ENCODE measurements at places on chromosomes 3 and 15. TPM values are rescaled to one million over a fixed set of nuclear protein-coding genes. Genes with fewer than 3 reads are reported as not detected.

The GXYLT2 gene
- 11.4 TPM for total RNA-seq

The SLC51A gene
- not detected for total RNA-seq

The GOLGA6B gene
- total RNA-seq: not detected

The PRR20G gene
- total RNA-seq: not detected

The GOLGA8T gene
- not detected for total RNA-seq

The RPP25 gene
- under 0.01 TPM for total RNA-seq

The GASK1A gene
- total RNA-seq: 0.18 TPM

The PLCD1 gene
- 15.0 TPM for total RNA-seq

The TBC1D21 gene
- not detected for total RNA-seq

The DPPA2 gene
- not detected for total RNA-seq

The PCSK6 gene
- total RNA-seq: not detected

The COL7A1 gene
- total RNA-seq: 3.1 TPM

The STOML1 gene
- 11.8 TPM for total RNA-seq

The SLC2A2 gene
- total RNA-seq: not detected

The PEX5L gene
- total RNA-seq: under 0.01 TPM

The MOBP gene
- not detected for total RNA-seq

The GATM gene
- total RNA-seq: 0.28 TPM

The INKA1 gene
- 2.3 TPM for total RNA-seq

The BNC1 gene
- total RNA-seq: 0.54 TPM

The VIPR1 gene
- not detected for total RNA-seq

The TRIM42 gene
- total RNA-seq: not detected

The POC1A gene
- total RNA-seq: 8.3 TPM

The THBS1 gene
- total RNA-seq: 3,217 TPM

The CTXN2 gene
- total RNA-seq: not detected

The XCR1 gene
- not detected for total RNA-seq

The CCR2 gene
- not detected for total RNA-seq

The CHRNA5 gene
- 1.4 TPM for total RNA-seq

The ITIH4 gene
- 0.28 TPM for total RNA-seq

The CLDN18 gene
- total RNA-seq: not detected

The ZNF620 gene
- 0.72 TPM for total RNA-seq

All from IMR-90 (cell line).